ENCODE measurements at places on chromosomes 2 and 18.

- no peak for DNase-seq
Observed at GRCh38 chr2:85278361-85278760, 49.4 kb downstream of the TGOLN2 start.

DNA sequence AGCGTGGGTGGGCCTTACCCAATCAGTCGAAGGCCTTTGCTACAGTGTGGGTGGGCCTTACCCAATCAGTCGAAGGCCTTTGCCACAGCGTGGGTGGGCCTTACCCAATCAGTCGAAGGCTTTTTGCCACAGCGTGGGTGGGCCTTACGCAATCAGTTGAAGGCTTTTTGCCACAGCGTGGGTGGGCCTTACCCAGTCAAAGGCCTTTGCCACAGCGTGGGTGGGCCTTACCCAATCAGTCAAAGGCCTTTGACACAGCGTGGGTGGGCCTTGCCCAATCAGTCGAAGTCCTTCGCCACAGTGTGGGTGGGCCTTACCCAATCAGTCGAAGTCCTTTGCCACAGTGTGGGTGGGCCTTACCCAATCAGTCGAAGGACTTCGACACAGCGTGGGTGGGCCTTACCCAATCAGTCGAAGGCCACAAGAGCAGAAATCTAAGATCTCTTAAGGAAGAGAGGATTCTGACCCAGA lies 16.3 kb upstream of the GAL3ST2 start:
- DNase-seq, result no peak

DNA sequence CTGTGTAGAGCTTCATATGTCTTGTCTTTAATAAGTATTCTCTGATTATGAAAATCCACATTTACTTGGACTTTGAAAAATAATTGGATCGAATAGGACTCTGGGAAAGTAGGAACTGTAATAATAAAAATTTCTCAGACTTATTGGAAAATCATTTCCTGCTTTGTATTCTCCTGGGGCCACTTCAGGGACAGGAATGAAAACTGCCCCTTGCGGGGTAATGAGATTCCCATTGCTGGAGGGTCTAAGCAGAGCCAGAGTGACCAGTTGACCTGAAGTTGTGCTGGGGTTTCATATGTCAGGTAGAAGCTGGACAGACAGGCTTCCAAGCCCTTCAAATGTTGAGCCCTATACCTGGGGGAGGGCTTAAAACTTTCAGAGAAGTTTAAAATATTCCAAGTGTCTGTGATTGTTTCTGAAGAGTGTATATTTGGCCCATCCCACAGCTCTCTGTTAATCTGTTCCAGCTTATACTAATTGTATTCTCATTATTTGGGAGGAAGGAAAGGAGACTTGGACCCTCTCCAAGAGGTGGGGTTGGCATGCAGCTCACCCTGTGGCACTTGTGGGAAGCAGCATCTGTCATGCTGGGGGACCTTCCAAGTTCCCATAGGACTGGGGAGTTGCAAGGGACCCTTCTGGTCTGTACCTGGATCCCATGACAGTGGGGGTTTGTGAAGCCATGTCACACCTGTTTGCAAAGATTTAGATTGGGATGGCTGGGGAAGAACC lies 268.7 kb upstream of the ATP5MC3 start:
- no peak for DNase-seq

DNA sequence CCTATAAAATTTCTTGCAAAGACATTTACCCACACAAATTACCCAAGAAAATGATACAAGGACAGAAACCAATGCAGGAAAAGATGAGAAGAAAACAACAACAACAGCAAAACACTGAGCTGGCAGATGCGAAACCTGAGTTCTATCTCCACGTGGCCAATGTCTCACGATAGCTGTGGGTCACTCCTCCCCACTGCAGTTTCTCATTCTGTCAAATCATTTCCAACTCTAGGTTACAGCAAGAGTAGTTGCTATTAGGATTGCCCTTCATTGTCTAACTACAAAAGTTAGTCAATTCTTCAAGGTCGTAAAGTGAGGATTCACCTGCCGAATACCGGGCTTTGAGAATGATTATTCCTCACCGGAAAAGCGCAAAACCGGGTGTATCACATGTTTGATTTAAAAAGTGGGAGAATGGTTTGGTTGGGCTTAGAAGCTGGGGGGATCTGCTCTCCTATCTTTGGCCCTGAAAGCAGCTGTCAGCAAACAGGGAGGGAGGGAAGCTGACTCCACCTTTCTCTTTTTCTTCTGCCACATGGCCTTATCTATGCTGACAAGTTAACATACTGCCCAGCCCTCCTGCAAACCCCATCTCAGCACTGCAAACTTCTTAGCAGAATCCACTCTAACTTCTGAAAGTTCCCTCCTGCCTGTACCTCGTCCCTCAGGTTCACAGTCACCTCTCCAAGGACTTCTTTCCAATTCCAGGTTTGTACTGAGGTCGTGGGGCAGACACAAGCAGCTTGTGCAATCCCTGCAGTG lies 473.0 kb downstream of the SOX11 start:
- no peak for DNase-seq

DNA sequence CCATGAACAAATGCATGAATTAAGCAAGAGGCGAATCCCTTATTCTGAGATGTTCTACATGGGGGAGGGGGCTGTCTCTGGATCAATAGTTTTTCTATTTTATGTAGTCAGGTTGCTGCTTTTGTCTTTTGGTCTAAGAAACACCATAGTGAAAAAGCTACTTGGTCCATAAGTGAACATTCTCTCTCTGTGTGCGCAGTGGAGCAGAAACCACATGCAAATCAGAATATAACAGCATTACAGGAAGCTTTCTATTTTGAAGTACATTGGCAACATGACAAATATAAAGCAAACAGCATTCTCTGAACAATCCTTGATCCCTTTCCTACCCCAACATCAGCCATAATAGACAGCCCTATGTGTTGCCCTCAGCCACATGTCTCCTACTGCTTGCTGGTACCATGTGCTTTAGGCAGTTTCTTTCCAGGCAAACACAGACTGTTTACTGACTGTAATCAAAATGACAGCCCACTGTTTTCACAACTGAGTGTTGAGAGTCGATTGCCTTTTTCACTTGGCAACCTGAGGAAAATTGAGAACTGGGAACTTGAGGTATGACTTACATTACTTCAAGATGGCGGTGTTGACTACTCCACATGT lies 10.6 kb downstream of the SCN3A start:
- DNase-seq, result no peak

DNA sequence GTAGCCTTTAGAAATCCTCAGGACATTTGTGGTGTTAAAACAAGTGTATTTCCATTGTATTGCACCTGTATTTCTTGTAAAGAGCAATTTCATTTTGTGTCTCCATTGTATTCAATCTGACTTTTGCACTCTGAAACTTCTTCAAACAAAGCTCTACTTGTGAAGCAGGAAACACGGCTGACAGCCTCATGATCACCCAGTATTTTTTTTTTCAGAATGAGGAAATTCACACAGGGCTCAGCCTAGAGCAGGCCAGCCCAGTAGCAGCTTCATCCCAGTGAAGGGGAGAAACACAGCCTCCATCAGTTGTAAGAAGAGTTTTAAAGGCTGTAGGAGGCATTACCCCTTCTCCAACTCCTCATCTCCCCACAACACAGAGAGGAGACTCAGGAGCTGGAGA lies 175.9 kb upstream of the KLHL29 start:
- DNase-seq, result no peak

GRCh38 chr2:2234398-2235195 lies 96.5 kb downstream of the MYT1L start:
- no peak for DNase-seq

- DNase-seq, result no peak
Observed at GRCh38 chr2:191666732-191667131, 11.2 kb upstream of the NABP1 start.
